ENCODE measurements at places on chromosomes 13 and 19.

DNA sequence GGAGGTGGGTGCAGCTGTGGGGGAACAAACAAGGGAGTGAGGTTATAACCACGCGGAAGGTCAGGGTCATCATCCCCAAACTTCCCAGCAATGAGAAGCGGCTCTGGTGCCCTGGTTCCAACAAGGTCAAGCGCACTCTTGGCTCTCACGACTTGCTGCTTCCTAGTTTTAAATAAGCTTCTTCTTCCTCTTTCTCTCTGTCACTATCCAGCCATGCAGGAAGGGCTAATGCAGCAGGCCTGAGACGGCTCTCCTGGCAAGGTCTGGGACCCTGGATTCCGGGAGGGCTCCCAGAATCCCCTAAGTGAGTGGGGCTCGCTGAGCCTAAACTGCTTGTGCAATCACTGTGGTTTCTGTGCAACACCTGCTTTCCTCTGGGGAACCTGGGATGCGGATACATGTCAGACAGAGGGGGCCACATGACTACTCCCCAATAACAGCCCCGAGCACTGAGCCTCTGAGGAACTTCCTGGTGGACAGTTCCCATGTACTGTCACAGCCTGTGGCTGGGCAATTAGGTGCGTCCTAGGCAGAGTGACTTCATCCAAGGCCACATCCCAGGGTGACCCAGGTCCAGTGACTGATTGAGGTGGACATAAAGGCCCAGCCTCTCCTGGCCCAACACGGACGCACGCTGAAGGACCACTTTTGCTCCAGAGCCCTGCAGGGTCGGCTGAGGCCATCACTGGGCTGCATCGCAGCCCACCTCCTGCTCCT lies 24.2 kb downstream of the VRK3 start:
- DNase-seq = no peak

GRCh38 chr13:83827338-83827737 lies 54.9 kb downstream of the SLITRK1 start:
- DNase-seq = no peak

DNA sequence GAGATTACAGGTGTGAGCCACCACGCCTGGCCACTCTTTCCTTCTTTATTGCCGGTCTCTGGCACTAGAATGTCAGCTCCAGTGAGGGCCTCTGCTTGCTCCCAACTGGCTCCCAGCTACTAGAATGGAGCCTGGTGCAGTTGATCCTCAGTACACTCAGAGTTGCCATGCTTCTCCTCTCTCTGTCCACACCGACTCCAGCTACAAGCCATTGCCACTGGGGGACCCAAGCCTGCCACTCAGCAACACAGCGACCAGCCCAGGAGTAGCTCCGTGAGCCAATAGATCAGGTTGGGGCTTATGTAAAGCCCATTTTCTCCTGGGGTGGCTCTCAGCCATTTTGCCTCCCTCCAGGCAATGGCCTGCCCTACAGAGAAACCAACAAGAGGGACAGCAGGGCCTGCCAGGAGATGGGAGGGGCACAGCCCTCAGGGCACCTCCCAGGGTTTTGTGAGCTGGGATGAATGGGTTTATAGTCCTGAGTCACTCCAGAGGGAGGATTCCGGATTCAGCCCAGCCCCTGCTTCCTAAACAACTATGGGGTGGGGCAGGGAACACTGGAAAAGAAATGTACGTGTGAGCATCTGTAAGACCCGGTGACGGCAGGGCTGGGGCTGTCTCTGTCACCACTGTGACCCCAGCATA lies 36.5 kb downstream of the OPA3 start:
- no peak for DNase-seq

DNA sequence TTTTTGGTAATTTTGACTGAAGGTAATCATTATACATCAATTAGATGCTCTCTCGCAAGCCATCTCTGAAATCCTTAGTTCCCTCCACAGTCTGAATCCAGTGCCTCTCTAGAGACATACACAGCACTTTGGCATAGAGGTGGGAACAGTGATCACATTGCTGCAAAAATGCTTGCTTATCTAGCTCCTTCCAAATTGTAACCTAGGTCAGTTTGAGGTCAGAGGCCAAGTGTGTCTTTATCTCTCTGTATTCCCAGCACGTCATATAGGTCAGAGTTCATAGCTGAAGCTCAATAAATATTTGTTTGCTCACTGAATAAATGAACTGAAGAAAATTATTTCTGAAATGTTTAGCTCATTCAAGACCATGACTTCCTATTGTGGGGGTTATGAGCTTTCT lies 462.5 kb downstream of the DIAPH3 start:
- DNase-seq = no peak

DNA sequence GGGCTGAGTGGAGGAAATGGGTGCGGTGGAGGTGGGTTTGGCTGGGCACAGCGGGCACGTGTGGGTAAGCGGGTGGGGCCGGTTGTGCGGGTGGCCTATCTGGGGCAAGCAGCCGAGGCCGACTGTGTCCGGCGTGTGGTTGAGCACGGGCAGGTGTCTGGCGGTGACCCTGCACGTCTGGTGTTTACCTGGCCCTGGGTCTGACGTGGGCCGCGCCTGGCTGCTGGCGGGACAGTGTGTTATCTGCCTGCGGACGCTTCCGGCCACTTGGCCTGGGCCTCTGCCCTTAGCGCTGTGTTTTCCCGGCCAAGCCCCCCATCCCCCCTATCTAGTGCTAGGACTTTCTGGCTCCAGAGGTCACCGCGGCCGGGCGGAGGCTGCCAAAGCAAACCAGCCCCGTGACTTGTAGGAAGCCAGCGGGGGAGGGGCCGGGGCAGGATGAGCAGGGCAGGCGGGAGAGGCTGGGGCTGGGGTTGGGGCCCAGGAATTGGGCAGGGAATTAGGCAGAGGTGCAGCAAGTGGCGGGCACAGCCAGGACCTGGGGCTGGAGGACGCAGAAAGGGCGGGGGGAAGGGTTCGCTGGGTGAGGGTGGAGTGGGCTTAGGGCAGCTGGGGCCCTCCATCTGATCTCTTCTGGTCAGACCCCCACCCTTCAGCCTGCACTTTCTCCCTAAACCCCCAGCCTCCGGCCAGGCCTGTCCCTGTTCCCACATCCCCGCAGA lies 534 bp upstream of the HPN start:
- DNase-seq = no peak

DNA sequence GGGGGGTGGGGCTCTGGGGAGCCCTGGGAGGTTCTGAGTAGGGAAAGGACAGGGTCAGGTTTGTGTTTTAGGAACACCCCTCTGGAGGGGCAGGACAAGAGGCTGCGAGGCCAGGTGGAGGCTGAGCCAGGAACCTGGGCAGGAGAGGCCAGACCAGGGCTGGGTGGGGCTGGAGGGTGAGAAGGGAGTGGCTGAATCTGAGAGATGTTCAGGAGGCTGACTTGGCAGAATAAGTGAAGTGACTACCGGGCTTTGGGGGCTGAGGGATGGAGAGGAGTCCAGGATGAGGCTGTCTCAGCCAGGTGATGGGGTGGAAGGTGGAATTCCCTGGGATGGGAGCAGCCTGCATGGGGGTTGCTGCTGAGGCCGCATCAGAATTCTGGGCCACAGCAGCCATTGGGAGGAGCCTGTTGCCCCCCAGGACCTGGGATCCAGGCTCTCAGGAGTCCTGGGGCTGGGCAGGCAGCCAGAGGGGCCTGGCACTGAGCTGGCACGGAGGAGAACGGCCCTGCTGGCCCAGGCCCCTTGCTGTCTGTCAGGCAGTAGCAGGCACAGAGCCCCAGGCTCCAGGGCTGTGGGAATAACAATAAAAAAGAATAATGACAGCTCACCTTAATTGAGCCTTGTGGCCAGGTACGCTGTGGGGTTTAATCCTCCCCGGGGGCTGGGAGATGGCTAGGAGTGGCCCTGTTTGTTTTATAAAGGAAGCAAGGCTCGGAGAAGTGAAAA lies 3.3 kb downstream of the PPP5C start:
- DNase-seq = no peak

DNA sequence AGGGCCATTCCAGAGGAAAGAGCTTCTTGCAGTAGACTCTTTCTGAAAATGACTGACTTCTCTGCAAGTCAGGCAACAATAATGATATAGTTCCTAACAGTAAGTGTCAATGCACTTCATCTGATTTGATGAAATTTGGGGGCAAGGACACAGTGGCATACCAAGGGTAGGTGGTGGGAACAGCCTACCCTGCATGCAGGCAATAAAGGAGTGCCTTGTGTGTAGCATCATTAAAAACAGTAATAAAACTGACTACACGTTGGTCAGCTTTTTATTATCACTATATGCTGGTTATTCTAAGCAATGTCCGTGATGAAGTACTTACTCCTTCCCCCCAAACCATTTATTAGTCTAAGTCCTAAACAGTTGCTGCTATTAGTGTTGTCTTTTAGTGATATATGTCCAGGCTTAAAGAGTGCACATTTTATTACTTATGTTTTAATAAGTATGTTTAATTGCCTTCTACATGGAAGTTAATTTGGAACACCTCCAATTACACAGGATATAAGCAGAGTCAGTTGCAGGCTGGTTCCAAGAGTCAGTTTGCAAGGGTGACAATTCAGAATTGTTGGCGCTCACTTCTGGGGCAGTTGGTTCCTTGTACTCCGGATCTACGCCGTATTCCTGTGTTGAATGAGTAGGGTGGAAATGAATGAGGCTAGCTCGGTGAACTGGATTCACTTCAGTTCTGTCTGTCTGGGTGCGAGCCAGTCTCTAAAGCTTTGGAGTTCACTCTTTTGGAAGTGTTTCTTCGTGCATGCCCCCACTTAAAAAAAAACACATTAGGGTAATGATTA lies 84.0 kb downstream of the RGCC start:
- no peak for DNase-seq

GRCh38 chr13:94764576-94765321 lies 52.4 kb upstream of the SOX21 start:
- DNase-seq = no peak

DNA sequence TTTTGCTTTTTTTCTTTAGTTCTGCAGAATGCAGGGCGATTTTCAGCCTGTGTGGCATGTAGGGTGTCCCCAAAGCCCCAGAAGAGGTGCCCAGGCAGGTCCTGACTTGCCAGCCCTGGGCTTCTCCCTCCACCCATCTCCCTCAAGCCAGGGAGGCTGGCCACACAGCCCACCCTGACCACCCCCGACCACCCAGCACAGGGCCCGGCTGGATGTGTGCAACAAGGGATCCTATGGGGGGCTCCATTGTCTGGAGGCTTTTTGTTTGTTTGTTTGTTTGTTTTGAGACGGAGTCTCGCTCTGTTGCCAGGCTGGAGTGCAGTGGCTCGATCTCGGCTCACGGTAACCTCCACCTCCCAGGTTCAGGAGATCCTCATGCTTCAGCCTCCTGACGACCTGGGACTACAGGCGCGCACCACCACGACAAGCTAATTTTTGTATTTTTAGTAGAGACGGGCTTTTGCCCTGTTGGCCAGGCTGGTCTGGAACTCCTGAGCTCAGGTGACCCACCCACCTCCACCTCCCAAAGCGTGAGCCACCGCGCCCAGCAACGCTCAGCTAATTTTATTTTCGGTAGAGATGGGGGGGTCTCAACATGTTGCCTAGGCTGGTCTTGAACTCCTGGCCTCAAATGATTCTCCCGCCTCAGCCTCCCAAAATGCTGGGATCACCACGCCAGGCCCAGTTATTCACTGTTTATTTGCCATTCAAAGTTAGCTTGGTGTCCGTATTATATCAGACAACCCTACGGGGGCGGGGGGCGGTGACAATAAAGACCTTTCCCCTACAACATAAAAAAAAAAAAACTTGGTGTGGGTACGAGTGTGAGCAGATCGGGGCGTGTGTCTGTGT lies 7.8 kb upstream of the MKNK2 start:
- DNase-seq = no peak

GRCh38 chr13:26983543-26984320 lies 187.9 kb downstream of the USP12 start:
- no peak for DNase-seq

GRCh38 chr19:48274173-48274572 lies 4.3 kb downstream of the ZNF114 start:
- no peak for DNase-seq

GRCh38 chr13:98664047-98664446 lies 87.1 kb upstream of the STK24 start:
- no peak for DNase-seq

DNA sequence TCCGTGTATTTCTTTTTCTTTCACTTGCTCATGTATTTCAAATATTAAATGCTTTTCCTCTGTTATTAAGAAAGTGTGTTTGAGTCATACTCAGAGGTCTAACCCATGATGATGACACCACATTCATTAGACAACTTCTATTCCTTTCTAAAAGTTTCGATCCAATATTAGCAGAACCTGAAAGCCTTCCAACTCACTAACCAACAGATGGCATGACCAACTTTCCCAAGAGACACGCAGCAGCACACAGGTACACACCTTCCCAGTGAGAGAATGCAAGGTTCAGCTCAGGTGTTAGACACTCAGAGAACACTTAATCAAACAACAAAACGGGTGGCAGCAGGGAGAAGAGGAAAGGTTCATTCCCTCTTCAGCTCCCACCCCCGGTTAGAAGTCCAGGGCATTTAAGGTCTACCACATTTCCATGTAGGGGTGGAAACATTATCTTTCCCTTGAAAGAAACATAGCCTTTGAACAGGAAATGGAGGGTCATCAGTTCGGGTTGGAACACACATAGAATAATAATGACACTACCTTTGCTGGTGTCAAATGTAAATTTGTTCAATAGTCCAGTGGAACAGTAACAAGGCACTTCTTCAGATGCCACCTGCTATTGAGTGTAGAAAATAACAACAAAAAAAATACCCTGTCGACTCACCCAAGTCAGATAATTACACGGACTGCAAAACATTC lies 404.2 kb downstream of the COG6 start:
- no peak for DNase-seq

DNA sequence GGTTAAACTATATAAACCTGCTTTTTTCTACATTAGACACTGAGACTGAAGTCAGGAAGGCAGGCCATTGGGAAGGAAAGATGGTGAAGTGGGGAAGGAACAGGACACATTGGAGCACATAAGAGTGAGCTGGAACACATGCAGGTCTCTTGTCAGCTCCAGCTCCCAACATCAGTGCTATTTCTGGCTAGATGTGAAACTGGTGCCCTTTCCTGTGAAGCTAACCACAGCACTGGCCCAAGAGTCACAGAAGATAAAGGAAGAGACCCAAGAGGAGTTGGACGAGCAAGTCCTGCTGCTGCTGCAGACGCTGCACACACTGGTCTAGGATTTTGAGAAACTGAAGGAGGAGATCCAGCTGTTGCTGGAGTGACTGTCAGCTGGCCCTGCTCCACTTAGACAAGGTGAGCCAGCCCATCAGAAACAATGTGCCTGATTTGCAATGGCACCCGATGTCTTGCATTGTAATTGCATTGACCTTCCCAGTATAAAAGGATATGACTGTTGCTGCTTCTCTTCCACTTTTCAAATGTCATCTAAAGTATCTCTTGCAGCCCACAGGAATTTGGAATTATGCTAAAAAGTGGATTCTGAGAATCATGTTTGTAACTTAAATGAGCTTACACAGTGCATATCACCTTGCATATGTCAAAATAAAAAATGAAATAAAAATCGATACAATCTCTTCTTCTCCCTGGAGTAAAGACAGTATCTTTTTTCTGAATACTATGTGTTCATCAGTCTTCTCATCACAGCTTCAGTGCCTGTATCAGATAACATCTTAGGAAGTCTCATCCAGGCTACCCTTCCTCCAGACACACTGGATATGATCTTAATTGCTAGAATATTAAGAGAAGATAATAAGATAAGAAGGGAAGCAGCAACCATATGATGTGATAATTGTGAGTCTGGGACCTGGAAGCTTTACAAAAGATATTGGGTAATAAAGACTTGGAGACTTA lies 230.7 kb upstream of the SPRY2 start:
- DNase-seq = no peak

- no peak for DNase-seq
Measured at GRCh38 chr13:102697929-102698648, 3.2 kb upstream of the METTL21C start.

GRCh38 chr13:42660333-42660965 lies 86.5 kb downstream of the TNFSF11 start:
- DNase-seq = no peak
